ENCODE measurements at places on chromosomes 11 and 22.

GRCh38 chr11:81574301-81574700 lies 1159.4 kb downstream of the FAM181B start:
- no peak for DNase-seq

DNA sequence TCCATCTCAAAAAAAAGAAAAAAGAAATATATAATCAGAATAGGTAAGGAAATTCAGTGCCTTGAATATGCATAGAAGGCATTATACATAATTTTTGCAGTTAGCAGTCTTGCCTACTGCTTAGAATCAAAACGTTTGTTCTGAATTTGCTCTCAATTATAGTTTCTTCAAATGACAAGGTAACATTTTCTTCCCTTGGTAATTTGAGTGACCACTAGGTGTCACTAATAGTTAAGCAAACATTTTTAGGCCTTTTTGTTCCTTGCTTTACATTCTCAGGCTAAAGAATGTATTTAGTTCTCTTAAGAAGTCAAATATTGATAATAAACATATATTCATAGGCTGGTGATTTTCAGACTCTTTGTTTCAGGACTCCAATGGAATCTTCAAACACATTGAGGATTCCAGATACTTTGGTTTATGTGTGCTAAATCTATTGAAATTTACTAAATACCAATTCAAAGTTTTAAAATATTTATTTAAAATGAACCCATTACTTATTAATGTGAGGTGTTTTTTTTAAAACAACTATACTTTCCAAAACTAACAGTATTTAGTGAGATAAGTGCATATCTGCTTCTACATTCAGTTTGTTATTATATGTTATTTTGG lies 55.0 kb upstream of the DEPDC7 start:
- DNase-seq: peak; percentile 33

DNA sequence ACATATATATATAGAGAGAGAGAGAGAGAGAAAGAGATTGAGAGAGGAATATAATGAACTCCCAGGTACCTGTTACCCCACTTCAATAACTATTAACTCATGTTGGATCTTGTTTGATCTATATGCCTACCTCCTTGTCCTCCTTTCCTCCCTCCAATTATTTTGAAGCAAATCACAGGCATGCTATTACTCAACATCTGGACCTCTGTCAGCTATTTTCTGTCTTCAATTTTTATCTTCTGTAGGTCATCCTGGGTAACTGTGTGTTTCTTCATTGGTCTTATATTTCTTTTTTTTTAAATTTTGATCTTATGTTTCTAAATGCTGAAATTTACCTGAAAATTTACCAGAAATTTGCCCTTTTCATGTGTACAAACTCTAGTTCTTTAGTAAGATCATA lies 24.8 kb downstream of the UVRAG start:
- no peak for DNase-seq

GRCh38 chr11:72779495-72780128 lies 14.2 kb downstream of the STARD10 start:
- DNase-seq: no peak

GRCh38 chr11:87778357-87778756 lies 396.9 kb downstream of the RAB38 start:
- no peak for DNase-seq
